ENCODE measurements at places on chromosomes 3 and 15.

DNA sequence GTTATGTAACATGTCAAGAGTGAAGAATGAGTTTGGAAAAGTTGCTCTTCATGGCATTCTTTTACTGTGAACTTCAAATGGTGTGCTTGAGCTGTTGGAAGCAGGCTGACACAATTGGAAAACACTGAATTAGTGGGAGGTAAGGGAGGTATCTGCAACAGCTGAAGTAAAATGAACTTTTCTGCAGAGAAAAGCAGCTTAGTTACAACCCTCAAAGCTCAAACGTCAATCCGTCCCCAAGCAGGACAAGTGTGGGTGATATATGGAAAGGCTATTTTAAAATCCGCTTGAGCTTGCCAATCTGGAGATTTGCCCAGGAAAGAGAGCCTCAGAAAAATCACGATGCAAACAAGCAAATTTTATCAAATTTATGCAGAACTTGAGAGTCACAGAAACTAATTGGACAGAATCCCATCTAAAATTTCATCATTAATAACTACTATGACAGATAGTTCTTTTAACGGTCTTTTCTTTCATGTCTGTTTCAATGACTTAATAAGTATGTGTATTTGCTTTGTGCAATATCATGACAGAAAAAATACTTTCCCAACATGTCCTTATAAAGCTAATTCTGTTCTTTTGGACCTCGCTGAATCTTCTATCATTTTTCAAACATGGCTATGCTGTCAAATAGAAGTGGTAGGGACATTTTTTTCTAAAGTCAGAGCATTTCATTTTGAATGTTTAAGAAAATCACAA lies 266.6 kb upstream of the SLITRK3 start:
- no peak for DNase-seq

DNA sequence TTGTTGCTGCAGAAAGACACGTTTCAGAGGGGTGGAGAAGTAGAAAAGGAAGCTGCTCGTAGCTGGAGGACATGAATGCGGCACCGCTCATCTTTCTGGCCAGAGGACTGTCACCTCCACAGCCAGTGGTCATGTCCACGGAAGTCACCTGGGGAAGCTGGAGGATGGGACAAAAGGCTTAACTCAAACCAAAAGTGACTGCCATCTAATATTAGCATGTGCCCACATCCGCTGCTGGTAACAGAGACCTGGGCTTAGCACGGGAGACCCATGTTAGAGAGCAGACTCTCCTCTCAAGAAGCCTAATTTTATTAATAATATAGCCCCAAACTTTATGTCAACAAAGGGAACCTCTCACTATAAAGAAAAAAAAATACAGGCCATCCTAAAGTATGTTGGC lies 5.9 kb downstream of the MEX3B start:
- no peak for DNase-seq

GRCh38 chr15:73683777-73684580 lies at the start of gene CD276:
Gene CD276 (plus strand): TSS chr15:73684383. CDS start chr15:73699640, 15,257 bp downstream.
- DNase-seq, result no peak

DNA sequence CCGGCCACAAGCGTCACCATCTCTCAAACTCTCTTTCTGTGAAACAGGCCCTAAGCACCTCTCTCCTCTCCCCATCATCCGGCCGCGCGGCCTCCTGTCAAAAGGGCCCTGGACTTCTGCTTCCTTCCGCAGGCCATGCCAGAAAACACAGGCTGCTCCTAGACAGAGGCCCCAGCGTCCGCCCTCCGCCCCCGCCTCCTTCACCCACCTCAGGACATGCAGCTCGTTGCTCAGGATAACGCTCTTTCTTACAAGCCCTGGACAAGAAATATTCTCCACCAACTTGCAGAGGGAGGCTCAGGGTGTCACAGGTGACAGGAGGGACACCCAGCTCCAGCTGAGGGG lies 212.0 kb downstream of the XXYLT1 start:
- DNase-seq, result no peak

GRCh38 chr3:141408596-141408995 lies 40.3 kb downstream of the ZBTB38 start:
- no peak for DNase-seq

- no peak for DNase-seq
Measured at GRCh38 chr3:126288314-126288713, 68.9 kb downstream of the KLF15 start.

GRCh38 chr15:70083418-70083817 lies 14.3 kb downstream of the TLE3 start:
- DNase-seq, result no peak

DNA sequence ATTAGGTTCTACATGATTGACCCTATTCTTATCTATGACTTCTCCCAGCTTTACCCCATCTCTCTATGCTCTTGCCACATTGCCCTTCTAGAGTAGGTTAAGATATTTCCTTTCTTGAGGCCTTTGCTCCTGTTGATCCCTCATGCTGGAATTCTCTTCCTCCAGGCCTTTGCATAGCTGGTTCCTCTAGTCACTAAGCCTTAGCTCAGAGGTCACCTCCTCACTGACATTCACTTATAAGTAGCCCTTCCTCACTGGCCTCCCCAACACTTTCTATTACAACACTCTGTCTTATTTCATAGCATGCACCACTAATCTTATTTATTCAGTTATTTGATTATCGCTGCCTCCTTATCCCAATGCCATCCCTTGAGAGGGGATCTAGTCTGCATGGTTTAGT lies 228.4 kb upstream of the COL8A1 start:
- no peak for DNase-seq

DNA sequence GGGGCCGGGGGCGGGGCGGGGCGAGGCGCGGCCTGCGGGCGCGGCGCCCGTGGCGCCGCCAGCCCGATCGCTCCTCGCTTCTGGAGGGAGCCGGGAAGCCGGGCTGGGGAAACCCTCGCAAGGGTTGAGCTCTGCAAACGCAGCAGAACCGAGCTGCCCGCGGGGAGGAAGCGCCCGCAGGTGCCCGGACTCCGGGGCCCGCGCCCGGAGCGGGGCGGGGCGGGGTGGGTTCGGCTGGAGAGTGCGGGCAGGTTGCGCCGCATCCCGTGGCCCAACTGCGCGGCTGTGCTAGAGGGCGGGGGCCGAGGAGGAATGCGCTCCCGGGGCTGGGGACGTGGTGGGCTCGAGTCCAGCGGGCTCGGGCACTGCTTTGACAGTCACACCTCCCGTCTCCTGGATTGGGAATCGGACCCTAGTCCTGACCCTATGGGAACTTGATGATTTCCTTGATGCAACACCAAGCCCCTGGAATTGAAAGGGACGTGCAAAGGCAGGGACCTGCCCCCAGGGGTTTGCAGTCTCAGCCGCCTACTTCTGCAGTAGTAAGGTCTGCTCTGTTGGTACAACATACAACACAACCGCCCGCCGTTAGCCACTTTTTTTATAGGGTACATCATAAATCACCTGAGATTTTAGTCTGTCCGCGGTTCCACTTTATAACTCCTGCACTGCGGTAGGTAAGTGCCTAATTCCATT lies 34.3 kb downstream of the ZBTB38 start:
- no peak for DNase-seq

DNA sequence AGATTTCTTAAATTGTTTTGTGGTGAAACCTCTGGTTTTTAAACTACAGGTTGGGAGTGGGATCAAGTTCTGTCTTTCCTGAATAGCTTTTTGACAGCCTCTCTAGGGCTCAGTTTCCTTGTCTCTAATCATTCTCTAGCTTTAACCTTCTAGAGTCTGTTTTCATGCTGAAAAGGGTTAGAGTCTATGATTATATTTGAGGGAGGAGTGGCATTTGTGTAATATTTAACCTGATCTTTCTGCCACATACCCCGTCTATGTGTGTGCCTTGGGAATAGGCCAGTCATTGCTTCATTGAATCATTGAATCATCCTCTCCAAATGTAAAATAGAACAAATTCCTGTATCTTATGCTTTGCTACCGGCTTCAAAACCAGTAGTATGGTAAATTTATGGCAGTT lies 204.9 kb downstream of the KLHL25 start:
- DNase-seq, result no peak

DNA sequence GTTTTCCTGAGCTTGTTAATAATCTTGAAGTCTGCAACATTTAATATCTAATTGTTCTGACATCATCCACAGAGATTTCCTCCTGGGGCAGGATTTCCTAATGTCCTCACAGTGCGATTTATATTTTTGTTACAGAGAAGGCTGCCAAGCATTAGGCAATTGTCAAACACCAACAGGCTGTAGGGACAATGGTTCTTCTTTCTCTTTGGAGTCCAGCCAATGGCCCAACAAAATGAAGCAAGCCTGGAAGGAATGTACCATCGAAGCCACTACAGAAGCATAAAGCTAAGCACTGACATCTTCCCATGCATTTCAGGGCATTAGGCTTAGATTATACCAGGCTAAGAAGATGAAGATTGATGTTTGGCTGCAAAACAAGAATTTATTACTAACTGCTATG lies 173.0 kb upstream of the FRMD4B start:
- DNase-seq, result no peak

GRCh38 chr15:52010633-52011595 lies 8.1 kb upstream of the MAPK6 start:
- DNase-seq, result no peak

DNA sequence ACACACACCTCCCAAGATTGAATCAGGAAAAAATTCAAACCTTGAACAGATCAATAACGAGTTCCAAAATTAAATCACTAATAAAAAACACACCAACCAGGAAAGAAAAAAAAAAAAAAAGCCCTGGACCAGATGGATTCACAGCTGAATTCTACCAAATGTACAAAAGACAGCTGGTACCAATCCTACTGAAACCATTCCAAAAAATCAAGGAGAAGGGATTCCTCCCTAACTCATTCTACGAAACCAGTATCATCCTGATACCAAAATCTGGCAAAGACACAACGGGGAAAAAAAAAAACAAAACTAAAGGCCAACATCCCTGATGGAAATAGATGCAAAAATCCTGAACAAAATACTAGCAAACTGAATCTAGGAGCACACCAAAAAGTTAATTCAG lies 54.4 kb upstream of the SLC12A8 start:
- DNase-seq, result peak; percentile 9

GRCh38 chr15:48536681-48537091 lies 108.8 kb downstream of the FBN1 start:
- no peak for DNase-seq

GRCh38 chr3:57605683-57606082 lies 8.5 kb upstream of the ARF4 start:
- no peak for DNase-seq

DNA sequence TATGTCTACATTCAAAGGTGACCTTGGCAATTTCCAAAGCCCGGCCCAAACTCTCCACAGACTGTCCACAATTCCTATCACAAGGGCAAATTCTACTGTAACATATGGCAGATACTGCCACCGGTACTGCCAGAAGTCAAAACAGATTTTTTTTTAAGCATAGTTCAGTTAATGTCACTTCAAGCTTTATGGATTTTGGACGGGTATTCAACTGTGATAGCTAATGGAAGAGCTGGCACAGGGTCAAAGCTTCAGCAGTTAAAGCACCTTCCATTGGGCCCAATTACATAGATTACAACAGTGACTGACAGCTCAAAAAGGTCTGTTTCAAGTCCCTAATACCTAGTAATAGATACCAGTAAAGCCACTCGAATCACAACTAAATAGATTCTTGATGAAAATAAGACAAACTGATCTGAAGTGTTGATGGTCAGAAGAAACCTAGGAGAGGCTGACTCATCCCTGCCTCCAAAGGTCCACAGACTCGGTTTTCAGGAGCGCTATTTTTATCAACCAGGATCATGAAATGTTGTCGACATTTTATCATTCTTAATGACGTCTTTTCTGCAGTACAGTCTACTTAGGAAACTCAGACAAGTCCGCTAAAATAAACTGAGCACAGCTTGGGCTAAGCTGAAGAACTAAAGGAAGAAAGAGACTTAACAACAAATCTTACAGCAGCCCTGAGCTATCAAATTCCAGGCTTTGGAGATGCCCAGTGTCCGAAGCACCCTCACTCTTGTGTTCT lies 38.7 kb downstream of the ANXA2 start:
- no peak for DNase-seq

GRCh38 chr3:53704363-53704725 lies 141.9 kb downstream of the CHDH start:
- no peak for DNase-seq

DNA sequence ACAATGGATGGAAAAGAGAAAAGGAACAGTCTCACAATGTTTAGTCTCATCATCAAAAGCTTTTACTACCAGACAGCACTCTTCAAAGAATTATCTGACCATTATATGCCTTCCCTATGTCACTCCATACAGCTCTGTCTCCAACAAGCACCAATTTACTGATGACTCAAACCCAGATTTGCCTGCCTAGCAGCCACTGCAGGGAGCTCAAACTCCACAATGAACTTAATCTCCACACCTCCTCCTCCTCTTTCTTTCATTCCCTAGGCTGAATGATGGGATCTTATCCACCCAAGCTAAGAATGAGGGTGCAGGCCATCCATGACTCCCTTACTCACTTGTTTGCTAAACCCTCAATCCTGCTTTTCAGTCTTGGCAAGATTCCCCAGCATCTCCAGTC lies 45.5 kb downstream of the NBEAL2 start:
- no peak for DNase-seq

GRCh38 chr15:31338879-31339557 lies 12.4 kb downstream of the KLF13 start:
- no peak for DNase-seq

DNA sequence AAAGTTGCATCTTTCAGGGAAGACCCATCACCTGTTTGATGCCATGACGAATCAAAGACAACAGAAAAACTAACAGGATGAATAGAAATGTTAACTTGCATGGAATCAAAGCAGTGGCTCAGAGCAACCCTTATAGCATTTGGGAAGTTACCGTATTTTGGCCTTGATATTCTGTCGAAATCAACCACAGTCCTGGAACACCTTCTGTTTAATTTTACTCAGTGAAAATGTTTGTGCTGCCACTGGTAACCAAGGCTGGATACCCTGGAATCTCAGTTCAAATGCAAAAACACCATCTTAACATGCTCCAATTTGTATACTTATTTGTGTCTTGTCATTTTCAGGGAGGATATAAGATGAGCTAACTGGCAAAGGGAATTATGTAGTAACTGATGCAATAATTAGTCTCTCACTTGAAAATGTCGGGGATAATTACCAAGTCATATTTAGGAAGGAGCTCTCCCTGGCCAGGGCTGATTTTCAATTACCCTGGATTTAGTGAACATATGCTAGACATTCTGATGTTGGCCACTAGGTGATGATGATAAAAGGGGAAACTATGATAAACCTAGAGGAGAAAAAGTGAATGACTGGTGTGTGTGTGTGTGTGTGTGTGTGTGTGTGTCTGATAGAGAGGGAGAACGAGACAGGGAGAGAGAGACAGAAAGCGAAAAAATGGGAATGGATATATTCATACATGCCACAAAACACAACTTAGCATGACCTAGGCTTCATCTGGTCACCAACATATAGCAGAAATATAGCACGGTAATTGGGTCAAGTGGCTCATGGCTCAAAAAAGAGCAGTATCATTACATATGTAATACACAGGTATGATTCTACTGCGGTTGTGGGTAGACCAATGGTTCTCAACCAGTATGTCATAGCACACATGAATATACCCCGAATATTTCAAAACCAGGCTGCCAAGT lies 19.0 kb upstream of the PRICKLE2 start:
- no peak for DNase-seq

- DNase-seq, result no peak
Measured at GRCh38 chr15:64895285-64896065, 16.2 kb upstream of the ANKDD1A start.
